ENCODE measurements at places on chromosomes 5 and 9.

DNA sequence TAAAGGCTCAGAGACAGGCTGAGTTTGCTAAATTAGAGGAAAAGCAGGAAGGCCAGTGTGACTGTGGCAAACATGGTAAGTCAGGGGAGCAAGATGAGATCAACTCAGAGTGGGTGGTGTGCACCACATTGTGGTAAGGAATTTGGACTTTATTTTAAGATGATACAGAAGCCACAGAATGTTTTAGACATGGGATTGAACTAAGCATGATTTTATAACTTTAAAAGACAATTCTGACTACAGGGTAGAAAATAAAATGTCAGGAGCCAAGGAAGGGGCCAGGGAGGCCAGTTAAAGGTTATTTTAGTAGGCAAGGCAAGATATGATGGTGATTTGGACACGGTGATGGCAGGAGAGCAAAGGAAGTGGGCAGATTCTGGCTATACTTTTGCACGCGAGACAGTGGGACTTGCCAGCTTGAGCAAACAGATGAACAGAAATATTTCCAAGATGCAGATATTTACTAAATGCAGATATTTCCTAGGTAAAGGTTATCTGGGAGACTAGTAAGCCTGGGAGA lies 53.9 kb downstream of the TSSK1B start:
- DNase-seq, result no peak

GRCh38 chr9:18233776-18234445 lies 240.0 kb upstream of the ADAMTSL1 start:
- DNase-seq, result no peak

DNA sequence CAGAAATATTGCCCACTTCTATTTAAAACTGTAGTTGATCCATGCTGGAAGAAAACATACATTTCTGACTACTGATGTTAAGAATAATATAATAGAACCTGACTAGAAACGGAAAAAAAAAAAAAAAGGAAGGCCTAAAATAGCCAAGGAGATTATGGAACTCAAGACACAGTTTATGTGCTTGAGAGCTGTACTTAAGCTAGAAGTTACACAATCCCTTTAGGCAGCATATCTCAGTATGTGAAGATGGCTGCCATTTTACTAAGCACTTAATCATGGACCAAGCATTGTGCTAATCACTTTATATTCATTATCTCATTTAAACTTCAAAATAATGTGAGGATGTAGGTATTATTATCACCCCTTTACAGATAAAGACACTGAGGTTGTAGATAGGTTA lies 73.0 kb upstream of the NR4A3 start:
- DNase-seq, result no peak

GRCh38 chr5:40502736-40503135 lies 177.0 kb upstream of the PTGER4 start:
- no peak for DNase-seq

GRCh38 chr5:50501491-50502228 lies 60.6 kb upstream of the EMB start:
- DNase-seq, result no peak

- DNase-seq, result peak; percentile 75
These were observed at the start of gene MPDZ for GRCh38 chr9:13279284-13280141. Gene MPDZ, minus strand, starts transcription at chr9:13279692. Its CDS starts 29,377 bp downstream, at chr9:13250315.

DNA sequence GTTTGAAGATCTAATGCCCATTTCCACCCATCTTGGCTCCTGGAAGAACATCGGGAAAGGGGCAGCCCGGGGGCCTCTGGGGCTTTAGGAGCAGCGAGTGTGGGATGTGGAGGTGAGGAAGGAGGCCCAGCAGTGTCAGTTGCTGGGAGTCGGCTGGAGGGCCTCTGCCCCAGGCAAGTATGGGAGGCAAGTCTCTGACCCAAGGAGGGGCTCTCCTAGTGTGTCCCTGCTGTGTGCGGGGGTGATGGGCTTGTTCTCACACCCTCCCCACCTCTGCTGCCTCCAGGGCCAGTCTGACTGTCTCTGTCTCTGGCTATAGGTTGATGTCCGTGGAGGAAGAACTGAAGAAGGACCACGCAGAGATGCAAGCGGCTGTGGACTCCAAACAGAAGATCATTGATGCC lies 129.7 kb downstream of the DAB2IP start:
- no peak for DNase-seq

- DNase-seq, result no peak
These were observed 2.5 kb downstream of the TBC1D9B start for GRCh38 chr5:179905161-179905560.

DNA sequence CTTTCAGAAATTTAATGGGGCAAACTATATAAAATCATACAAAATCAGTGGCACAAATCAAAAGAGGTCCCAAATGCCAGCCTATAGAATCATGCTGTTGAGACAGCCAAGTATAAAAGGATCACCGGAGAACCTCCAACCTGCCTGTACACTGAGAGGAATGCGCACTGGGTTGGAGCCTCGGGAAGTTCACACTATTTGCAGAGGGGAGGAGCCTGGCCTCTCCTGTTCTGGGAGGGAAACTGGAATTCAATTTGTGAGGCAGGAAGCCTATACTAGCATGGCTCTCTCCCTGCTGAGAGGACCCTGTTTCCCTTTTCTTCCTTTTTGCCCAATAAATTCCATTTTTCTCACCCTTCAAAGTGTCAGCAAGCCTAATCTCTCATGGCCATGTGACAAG lies 406.0 kb downstream of the HINT1 start:
- DNase-seq, result no peak

- DNase-seq, result no peak
These were observed 6.2 kb upstream of the ORM1 start for GRCh38 chr9:114316605-114317230.

DNA sequence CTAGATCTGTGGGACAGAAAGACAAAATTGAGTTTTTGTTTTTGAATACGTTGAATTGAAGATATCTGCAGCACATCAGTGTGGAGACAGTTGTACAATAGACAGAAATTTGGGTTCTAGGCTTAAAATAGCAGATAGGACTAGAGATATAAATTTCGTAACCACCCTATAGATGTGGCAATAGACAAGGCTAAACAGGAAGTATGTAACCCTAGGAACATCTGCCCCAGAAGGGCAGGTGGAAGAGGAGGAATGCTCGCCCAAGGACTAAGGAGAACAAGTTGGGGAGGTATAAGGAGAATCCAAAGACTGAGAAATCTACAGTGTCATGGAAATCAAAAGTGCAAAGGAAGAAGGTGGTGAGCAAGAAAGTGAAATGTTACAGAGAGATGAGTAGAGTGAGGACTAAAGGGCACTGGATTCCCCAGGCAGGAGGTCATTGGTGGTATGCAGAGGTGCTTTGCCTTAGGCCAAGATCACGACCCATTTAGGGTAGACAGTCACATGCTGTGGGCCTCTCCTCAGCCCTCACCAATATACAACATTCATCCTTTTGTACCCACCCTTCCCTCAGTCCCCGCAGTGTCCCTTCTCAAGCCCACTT lies 109.1 kb upstream of the ELL2 start:
- DNase-seq, result no peak

DNA sequence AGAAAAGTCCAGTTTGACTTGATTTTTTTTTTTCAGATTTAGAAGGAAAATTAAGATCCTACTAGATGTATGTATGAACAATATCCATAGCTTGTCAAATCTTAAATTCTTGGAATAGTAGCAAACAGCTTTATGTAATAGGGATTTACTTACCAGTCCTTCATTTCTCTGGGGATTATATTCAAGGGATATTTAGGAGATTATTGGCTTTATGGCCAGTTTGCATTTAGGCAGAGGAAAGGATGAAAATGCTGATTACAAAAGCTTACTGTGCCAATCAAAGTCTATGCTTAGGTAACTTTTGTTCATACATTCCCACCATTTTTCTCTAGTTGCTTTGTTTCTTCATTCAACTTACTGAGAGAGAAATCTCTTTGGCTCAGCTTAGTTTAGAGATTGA lies 47.9 kb downstream of the MAST4 start:
- DNase-seq, result no peak

GRCh38 chr9:127694890-127695720 lies 11.7 kb upstream of the CFAP157 start:
- DNase-seq, result no peak

GRCh38 chr9:95129476-95130291 lies 187.8 kb downstream of the FANCC start:
- DNase-seq, result no peak

DNA sequence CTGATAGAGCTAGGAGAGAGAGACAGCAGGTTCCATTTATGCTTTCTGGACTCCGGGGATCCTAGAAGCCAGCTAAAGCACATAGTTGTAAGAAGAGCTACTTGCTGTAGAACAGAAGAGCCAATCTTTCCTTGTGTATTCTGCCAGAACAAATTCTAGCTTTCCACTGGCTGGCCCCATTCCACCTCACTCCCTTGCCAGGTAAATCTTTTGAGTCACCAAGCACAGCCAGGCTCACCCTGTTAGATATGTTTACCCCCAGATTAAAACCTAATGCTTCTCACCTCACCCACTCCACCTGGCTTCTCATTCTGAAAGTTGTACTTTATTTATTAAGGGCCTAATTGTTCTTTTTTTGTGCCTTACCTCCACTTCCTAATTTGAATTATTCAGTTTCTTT lies 48.9 kb upstream of the CHD1 start:
- DNase-seq, result no peak

- DNase-seq, result no peak
These were observed 52.1 kb upstream of the ERBIN start for GRCh38 chr5:65874241-65874640.

DNA sequence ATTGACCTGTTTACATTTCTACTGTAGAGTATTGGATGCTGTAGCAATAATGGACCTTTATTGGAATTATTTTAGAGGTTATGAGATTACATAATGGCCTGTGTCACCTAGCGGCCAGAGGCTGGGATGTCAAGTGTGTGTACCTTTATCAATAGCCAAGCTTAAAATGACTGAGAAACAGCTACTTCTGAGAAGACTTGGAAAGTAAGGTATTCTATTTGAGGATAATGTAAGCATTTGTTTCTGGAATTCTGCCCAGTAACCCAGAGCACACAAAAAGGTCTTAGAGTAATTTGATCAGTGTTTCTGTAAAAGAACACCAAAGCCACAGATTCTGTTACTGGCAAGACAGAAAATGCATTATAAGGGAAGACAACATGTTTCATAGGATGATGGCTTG lies 116.8 kb downstream of the MACIR start:
- no peak for DNase-seq

DNA sequence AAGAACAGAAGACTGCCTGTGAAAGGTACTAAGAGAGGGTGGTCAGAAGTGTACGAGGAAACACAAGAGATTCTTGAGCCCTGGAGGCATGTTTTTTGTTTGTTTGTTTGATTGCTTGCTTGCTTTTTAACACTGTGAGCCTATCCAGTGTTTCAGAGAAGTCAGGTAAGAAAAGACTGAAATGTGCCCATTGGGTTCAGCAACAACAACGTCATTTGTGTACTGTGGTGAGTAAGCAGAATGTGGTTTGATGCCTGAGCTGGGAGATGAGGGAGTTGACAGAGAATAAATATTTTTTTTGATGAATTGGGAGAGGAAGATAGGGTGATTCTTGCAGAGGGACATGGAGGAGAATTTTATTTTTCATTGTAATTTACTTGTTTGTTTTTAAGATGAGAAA lies 73.1 kb downstream of the RPS23 start:
- no peak for DNase-seq
